Right atrium auricular region (tissue), 2 donors: ENCODE measurements at places on chromosomes 1 and 21. TPM values are rescaled to one million over a fixed set of nuclear protein-coding genes. Genes with fewer than 3 reads are reported as not detected.

- DNase-seq = no peak
Observed at GRCh38 chr1:198254948-198255347, 98.2 kb downstream of the NEK7 start.

DNA sequence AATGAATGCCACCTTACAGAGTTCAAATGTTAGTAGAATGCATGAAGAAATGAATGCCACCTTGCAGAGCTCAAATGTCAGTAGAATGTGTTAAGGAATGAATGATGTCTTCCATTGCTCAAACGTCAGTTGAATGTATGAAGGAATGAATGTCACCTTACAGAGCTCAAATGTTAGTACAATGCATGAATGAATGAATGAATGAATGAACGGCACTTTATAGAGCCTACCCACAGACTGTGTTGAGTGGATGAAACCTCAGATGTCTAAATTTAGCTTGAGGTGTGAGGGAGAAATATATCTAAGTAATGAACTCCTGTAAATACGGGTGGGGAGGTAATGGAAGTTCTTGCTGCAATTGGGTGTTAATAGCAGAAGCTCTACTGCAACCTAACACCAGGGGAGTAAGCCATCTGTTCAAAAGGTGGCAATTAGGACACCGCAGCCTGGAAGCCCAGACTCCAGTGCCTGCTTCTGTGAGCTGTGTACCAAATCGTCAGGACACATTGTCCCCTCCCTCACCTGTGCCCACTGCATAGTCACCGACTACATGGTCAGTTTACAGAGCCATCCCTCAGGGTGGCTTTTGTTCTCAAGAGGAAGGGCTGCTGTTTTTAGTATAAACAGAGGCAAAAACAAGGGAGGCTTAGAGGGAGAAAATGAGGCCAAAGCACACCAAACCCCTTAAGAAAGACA is 26.7 kb downstream of the SUSD4 start:
- DNase-seq = no peak

GRCh38 chr1:10874351-10874750 is 77.9 kb upstream of the CASZ1 start:
- no peak for DNase-seq

- no peak for DNase-seq
Observed at GRCh38 chr1:81030441-81030840, 770.3 kb upstream of the ADGRL2 start.

Gene MAP3K6
- 31.3 TPM for total RNA-seq

Gene FAM131C
- total RNA-seq = 5.2 TPM
